Aorta (tissue), 5 donors: ENCODE measurements at places on chromosomes 1 and 21. TPM values are rescaled to one million over a fixed set of nuclear protein-coding genes. Genes with fewer than 3 reads are reported as not detected.

- DNase-seq: no peak
Observed at GRCh38 chr21:39705849-39706248, 39.1 kb upstream of the IGSF5 start.

- DNase-seq: no peak
Observed at GRCh38 chr21:36478207-36478701, 1.7 kb downstream of the CLDN14 start.

GRCh38 chr1:41296506-41296905, 54.4 kb upstream of the SCMH1 start:
- DNase-seq: no peak

The TRIM58 gene
- total RNA-seq: 1.3 TPM

- DNase-seq: no peak
Observed at GRCh38 chr1:2788506-2789163, 12.9 kb downstream of the TTC34 start.

The C1QB gene
- total RNA-seq: 225 TPM

DNA sequence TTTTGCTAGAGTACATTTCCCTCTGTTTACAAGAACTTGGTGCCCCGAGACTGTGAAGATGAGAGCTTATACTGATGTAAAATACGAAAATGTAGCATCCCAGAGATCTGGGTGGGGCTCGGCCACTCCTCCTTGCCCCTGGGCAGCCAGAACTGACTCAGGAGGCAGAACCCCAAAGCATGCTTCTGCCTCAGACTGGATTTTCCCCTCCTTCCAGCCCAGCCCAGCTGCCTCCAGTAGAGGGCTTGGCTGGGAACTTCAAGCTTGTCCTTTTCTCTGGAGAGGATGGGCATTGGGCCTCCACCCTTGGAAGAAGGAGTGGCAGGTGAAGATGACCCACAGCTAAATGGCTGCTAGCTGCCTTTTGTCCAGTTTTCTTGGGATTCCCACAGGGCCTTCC, 24.3 kb upstream of the BTG2 start:
- DNase-seq: no peak

DNA sequence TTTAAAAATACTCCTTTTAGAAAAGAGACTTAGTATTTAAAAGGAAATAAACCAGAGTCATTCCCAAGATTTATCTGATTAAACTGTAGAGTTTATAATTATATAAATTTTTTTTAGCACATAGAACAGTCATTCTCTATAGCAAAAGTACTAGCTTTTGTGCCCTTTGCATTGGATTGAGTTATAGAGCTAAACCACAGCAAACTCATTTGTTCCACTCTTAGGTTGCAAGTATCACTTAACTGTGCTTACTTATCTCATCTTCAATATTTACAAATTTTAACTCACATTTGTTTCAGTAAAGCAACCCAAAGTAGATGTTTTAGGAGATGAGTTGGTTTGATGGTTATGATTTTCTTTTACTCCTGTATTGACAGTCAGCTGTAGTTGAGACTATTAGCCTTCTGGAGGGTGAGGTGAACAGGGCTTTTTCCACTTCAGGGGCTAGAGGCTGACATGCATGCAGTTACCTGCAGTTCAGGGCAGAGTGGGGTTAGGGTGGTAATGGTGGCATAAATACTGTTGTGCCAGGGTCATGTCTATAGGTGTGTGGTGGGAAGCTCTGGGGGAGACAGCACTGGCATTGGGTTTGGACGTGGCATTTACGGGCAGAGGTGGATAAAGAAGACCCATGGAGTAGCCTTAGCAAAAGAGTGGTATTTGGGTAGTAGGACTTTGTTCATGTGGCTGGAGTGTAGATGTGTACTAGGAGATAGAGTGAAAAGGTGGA, 42.1 kb downstream of the DYRK1A start:
- no peak for DNase-seq

The PTGS2 gene
- total RNA-seq: 17.0 TPM

GRCh38 chr1:204041803-204042505, 31.0 kb upstream of the SOX13 start:
- no peak for DNase-seq

GRCh38 chr1:201371276-201371675, 6.2 kb downstream of the TNNT2 start:
- DNase-seq: no peak

The TCHH gene
- total RNA-seq: 0.27 TPM

The LCE3B gene
- not detected for total RNA-seq

- DNase-seq: no peak
Observed at GRCh38 chr1:34776911-34777310, 4.1 kb upstream of the GJB3 start.

DNA sequence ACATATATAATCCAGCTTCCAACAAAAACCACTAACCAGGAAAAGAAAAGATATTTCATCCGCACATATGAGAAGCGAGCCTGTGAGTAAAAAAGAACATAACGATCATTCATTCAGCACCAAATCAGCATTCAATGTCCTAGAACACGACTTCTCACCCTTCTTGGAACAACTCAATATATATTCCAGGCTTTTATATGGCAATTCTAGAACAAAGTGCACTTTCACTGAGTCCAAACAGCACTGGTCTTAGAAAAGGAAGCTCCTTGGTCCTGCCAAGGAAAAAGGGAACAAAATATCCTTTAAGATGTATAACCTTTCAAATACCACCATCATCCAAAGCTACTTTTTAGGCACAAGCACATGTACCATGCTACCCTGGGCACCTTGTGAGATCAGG, 44.5 kb downstream of the RPL5 start:
- no peak for DNase-seq

DNA sequence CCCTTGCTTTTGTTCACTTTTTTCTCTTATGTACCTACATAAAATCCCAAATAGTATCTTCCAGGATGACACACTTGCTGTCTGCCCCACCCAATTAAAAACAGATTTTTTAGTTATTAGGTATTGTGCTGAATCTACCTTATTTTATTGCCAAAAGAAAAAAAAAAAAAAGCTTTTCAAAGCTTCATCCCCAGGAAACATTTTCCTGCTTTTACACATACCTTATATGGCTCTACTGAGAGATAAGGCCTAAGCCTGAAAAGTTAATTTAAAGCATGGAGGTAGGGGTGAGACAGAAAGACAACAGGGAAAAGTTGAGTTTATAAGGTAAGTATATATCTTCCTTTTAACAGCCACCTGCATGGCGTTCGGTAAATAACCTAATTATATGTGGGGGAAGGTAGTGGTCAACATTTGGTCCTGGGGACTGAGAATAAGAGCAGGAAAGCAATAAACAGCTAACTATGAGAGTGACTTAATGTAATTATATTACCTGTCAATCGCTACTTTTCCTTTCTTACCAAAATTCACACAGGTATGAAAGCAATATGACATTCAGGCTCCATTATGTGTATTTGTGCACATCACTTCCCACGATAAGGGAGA, 54.6 kb upstream of the BOLA1 start:
- no peak for DNase-seq

- DNase-seq: no peak
Observed at GRCh38 chr21:26061437-26061836, 109.1 kb downstream of the APP start.

DNA sequence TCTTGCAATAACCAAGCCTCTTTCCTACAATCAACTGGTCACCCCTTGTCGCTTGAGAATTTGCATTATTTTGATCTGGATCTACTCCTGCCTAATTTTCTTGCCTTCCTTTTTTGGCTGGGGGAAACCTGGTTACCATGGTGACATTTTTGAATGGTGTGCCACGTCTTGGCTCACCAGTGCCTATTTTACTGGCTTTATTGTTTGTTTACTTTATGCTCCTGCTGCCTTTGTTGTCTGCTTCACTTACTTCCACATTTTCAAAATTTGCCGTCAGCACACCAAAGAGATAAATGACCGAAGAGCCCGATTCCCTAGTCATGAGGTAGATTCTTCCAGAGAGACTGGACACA, 743 bp downstream of the GPR52 start:
- DNase-seq: no peak

DNA sequence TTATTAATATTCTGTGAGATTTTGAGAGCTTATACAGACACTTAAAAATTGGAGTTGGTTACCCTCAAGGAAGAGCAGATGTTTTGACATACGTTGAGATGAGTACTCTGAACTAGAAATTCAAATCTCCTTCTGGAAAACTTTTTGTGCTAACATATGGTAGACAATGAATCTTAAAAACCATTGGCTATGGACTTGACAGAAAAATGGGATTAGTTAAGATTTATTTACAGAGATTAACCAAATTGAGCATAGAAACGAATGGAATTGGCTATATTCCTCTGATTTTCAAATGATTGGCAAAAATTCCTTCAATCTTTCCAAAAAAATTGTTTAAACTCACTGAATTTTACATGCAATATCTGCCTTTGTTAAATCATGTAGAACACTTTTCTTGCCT, 1392.9 kb downstream of the BRINP3 start:
- no peak for DNase-seq

DNA sequence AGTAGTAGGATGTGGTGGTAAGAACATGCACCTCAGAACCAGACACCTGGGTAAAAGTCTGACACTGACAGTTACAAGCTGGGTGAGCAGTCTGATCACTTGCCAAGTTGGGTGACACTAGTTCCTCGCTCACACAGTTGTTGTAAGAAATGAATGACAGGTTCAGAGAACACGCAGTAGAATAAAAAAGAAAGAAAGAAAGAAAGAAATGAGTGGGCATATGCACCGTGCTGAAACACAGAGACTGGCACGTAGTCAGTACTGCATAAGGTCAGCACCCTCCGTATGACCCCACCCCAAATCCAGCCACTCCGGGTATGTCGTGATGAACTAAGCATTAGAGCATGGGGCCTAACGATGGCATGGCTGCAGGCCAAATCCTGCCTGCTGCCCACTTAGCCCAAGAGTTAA, 90.6 kb downstream of the GLUL start:
- no peak for DNase-seq

The RHBDL2 gene
- total RNA-seq: 0.57 TPM

The PLPPR4 gene
- 3.8 TPM for total RNA-seq

DNA sequence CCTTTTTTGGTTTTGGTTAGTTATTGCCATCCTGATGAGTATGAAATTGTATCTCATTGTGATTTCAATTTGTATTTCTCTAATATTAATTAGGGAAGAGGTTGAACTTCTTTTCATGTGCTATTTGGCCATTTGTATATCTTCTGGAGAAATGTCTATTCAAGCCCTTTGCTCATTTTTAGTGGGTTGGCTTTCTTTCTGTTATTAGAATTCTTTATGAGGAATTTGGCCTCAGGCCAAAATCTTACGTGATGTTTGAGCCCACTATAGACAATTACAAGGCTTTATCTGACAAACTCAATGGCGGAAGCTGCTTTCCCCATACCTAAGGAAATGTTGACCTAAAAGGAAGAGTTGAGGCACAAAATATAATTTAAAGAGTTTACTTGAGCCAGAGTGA, 32.9 kb downstream of the IVNS1ABP start:
- DNase-seq: no peak

- DNase-seq: peak; percentile 63
Observed at GRCh38 chr1:2853711-2854110, 52.2 kb upstream of the TTC34 start.

DNA sequence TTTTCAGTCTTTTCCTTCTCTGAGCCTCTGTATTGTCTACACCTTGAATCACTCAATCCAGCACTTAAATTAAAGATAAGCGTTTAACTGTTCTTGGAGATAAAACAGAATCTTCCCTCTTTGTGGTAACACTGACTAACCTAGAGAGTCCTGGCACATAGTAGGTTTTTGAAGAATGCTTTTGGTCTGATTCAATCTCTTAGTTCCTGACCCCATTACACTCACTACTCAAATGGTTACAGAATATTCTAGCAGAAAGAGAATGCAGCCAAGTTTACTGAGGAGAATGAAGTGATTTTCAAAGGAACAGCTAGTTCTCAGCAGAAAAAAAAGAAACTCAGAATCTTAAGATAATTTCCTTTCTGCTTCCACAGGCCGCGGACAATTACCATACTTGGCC, 309.2 kb upstream of the PRMT6 start:
- no peak for DNase-seq

The LCE2B gene
- total RNA-seq: not detected

The TDRD5 gene
- total RNA-seq: 0.36 TPM

The ATP6V0B gene
- total RNA-seq: 77.9 TPM

The FMO2 gene
- total RNA-seq: 213 TPM

The CHRNB2 gene
- total RNA-seq: not detected

The SPRR5 gene
- not detected for total RNA-seq

GRCh38 chr21:37263827-37264600, 3.1 kb downstream of the VPS26C start:
- no peak for DNase-seq

DNA sequence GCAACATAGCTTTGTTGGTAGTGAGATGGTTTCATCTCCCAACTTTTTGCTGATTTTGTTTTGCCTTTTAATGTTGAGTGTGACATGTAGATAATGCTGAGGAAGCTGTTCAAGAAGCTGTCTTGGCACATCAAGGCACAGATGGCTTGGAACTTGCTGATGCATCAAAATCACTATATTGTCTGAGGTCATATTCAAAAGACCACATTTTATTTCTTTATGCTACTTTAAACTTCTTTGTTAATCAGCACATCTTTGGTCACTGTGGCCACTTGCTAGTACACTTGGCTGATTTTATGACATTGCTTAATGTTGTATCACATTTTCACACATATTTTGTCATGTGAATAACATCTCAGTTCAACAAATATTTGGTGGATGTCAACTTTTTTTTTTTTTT, 87.1 kb upstream of the BCL10 start:
- no peak for DNase-seq

GRCh38 chr1:219266524-219266923, 92.8 kb downstream of the LYPLAL1 start:
- no peak for DNase-seq

The LDLRAD2 gene
- 0.42 TPM for total RNA-seq

DNA sequence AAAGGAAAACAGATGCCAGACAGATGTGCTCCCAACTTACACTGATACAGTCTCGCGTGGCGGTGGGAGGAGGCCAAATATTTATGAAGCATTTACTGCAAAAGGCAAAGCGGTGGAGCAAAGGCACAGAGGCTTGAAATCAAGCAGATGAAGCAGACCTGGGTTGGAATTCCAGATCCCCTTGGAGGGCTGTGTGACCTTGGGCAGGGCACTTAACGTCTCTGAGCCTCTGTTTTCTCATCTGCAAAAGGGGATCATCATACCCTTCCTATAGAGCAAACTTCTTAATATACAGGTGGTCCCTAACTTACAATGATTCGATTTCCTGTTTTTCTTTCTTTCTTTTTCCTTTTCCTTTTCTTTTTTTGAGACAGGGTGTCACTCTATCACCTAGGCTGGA, 54.1 kb downstream of the IGSF21 start:
- no peak for DNase-seq

GRCh38 chr1:106254748-106255147, 801.7 kb upstream of the PRMT6 start:
- no peak for DNase-seq

The OR2L2 gene
- 0.51 TPM for total RNA-seq

- no peak for DNase-seq
Observed at GRCh38 chr1:56970280-56970679, 4.5 kb upstream of the C8B start.

GRCh38 chr1:17642169-17642568, 102.7 kb downstream of the ARHGEF10L start:
- DNase-seq: no peak

The RGSL1 gene
- total RNA-seq: not detected

The KRTAP10-3 gene
- not detected for total RNA-seq

GRCh38 chr1:86018283-86018923, 138.2 kb downstream of the COL24A1 start:
- DNase-seq: no peak

The VHLL gene
- not detected for total RNA-seq

- no peak for DNase-seq
Observed at GRCh38 chr1:36433102-36433501, 17.1 kb downstream of the OSCP1 start.
